Esophagus muscularis mucosa (tissue), 4 donors: ENCODE measurements at places on chromosomes 5 and 9. TPM values are rescaled to one million over a fixed set of nuclear protein-coding genes. Genes with fewer than 3 reads are reported as not detected.

DNA sequence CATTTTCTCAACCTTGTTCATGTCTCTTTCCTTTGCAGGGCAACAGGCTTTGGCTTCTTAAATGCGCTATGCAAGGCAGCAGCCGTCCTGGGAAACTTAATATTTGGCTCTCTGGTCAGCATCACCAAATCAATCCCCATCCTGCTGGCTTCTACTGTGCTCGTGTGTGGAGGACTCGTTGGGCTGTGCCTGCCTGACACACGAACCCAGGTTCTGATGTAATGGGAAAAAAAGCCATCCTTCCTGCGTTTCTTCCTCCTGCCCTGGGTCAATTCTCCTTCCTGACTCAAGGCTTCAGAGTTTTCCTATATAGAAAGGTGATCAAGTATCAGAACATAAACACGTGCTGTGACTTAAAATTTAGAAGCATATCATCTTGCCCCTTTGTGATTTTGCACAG lies 77.8 kb upstream of the IQGAP2 start:
- no peak for DNase-seq

DNA sequence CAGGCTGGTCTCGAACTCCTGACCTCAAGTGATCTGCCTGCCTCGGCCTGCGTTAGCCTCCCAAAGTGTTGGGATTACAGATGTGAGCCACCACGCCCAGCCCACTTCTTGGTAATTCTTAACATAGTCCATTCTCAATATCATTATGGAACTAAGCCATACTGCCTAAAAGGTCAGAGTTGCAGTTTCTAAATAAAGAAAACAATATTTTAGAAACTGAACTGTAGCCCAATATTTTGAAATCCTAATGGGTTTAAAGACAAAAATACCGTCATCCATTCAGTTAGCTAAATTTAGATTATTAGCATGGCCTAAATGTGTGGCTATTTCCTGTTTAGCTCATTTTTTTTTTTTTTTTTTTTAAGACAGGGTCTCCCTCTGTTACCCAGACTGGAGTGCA lies 99.5 kb downstream of the USP20 start:
- DNase-seq, result no peak

DNA sequence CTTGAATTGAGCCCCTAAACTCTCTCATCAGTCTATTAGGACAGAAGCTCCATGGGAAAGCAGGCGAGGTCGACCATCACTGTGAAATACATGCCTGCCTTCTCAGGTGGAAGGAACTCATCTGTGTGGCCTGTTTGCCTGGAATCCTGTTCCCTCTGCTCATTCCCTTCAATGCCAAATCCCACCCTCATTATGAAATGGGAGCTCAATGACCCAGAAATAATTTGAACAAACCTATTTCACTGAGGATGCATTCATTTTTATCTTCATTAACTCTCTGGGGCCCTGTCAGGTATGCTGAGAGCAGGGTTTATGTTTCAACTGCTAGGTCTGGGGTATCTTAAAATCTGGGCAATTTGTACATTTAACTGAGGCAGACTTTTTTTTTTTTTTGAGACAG lies 142.2 kb downstream of the MED27 start:
- DNase-seq, result no peak

DNA sequence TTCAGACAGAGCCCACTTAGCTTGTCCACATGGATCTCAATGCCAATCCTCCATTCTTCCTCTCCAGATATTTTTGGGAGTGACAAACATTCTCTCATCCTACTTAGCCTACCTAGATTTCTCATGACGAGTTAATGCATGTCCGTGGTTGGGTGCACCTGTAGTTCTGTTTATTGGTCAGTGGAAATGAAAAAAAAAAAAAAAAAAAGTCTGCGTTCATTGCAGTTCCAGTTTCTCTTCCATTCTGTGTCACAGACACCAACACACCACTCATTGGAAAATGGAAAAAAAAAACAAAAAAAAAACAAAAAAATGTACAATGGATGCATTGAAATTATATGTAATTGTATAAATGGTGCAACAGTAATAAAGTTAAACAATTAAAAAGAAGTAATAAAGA lies 59.0 kb downstream of the BASP1 start:
- DNase-seq, result no peak

- no peak for DNase-seq
Measured at GRCh38 chr5:73735032-73735734, 109.2 kb downstream of the ARHGEF28 start.

DNA sequence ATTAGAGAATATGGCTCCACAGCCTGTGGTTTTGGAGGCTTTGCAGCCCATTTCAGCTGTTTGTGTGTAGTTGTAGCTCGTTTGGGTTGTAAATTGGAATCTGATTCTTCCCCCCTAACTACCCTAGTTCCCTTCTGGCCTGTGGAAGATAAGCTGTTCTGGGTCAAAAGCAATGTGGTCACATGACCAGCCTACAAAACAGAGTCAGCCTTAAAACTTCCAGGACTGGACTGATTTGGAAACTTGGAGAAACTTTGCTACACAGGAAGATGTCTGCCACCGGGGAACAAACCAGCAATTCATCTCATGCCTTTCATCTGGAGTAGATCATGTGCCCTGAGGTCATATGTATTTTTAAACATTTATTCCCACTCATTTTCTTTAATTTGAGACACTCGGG lies 83.8 kb downstream of the DAPK1 start:
- DNase-seq, result no peak

DNA sequence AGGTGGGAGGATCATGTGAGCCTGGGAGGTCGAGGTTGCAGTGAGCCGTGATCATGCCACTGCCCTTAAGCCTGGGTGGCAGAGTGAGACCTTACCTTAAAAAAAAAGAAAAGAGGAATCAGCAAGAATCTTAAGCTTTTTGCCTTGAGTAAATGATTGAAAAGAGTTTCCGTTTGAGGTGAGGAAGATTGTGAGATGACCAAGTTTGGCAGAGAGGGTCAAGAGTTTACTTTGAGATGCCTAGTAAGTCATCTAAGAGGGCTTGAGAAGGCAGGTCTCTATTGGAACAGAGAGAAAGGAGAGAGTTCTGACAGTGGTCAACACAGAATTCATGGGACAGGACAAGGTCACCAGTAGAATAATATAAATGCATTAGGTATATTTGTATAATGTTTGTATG lies 572.1 kb downstream of the TLE4 start:
- DNase-seq, result no peak

DNA sequence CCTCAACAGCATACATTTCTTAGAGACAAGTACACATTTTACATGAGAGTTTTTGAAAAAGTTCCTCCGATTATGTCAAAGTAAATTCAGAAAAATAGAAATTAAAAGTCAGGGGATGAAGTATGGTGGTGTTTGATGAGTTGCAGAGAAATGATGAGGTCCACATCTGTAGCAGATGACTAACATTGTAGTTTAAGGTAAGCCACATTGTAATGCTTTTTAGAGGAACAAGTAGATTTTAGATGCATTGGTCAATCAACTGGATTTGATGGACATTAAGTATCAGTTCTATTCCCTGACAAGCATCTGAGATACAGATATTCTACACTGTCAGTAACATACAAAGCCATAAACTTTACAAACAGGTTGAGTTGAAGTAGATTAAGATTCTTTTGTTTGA lies 402.4 kb upstream of the RORB start:
- DNase-seq, result no peak

- DNase-seq, result no peak
Measured at GRCh38 chr5:133334796-133335639, 277.3 kb downstream of the FSTL4 start.

CD72 gene
- 1.4 TPM for total RNA-seq

FOXD4L5 gene
- not detected for total RNA-seq

ADAMTS12 gene
- total RNA-seq, result 3.4 TPM

C9orf153 gene
- total RNA-seq, result not detected

CENPK gene
- not detected for total RNA-seq
